Fibroblast of skin of left biceps (primary cell): ENCODE measurements at places on chromosomes 2 and 18.

DNA sequence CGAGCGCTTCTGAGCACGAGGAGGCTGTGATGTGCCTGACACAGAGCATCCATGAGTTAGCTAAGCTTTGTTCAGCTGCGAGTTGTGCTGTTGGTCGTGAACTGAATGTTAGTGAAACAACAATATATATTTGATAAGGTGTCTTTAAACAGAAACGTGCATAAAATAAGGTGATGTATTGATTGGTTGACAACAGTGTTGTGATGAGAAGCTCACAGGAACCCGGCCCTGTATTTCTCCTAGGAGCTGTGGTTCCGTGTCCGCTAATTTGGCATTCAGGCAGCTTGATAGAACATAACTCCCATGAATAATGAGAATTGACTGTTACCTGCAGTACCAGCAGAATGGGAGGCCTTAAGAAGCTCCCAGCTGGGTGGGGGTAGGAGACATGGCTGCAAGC lies 146.4 kb upstream of the MYCN start:
- DNase-seq: no peak

- no peak for DNase-seq
Observed at GRCh38 chr18:10544093-10544748, 18.4 kb downstream of the NAPG start.

GRCh38 chr2:207926133-207926988 lies 99.0 kb downstream of the PLEKHM3 start:
- DNase-seq: no peak

DNA sequence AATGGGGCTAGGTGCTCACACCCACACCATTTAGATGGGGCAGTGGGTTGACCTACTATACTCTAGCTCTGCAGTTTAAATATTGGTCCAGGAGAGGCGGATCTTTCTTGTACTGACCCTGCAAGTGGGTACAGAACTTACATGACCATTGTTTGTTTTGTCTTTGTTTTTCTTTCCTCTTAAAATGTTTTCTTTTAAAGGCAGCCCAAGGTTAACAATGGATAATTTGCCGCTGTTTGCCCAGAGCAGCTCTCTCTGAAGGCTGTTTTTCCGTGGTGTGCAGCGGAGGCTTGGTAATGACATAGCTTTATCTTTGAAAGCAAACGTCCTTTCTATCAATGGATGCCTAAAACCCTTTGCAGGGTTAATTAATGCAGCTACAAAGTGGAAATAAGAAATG lies 133.3 kb upstream of the MEX3C start:
- no peak for DNase-seq

DNA sequence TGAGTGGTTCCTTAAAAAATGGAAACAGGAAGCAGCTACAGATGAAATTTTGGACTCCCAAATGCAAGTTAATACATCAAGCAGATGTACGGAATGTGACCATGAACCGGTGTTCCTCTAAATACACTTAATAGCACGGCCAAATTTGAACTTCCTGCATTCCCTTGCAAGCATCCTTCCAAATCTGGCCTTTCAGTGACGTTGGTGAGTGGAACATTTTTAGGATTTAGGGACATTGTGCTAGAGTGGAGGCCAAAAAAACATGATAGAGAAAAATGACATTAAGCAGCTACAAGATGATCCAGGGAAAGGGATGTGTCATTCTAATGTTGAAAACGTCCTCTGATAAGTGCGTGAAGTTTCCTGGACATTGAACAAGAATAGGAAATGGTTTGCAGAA lies 62.1 kb downstream of the CTAGE1 start:
- DNase-seq: no peak

- no peak for DNase-seq
Observed at GRCh38 chr18:56935434-56936040, 211.3 kb upstream of the BOD1L2 start.

GRCh38 chr2:210539578-210540416 lies 16.6 kb upstream of the CPS1 start:
- DNase-seq: no peak

- peak; percentile 63 for DNase-seq
Observed at GRCh38 chr2:231713730-231714638, 5.7 kb downstream of the PTMA start.

GRCh38 chr2:217990791-217991465 lies 11.9 kb downstream of the TNS1 start:
- no peak for DNase-seq

- DNase-seq: no peak
Observed at GRCh38 chr2:151030663-151031230, 230.9 kb downstream of the RBM43 start.

DNA sequence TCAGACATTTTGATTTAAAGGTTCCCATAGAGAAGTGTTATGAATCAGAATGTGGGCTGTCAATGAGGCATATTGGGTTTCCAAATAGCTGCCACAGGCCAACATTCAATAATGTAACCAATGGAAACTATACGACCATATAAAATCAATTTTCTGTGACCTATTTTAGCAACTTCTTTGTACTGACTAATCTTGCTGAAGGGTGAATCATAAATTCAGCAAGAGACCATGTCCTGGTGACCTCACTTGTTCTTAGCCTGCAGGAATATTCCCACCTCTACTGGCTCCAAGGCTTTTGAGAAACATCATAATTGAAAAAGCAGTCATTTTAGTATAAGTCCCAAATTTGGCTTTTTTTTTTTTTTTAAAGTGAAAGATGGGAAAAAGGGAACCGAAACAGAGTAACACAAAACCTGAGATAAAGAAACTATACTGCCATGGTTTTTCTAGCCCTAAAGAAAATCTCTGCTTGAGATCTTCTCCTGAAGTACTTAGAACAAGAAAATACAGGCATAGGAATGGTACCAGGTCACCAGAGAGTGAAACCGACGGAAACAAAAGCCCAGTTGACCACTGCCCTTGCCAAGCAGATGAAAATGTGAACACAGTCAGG lies 32.1 kb downstream of the PLEKHM3 start:
- peak; percentile 8 for DNase-seq

DNA sequence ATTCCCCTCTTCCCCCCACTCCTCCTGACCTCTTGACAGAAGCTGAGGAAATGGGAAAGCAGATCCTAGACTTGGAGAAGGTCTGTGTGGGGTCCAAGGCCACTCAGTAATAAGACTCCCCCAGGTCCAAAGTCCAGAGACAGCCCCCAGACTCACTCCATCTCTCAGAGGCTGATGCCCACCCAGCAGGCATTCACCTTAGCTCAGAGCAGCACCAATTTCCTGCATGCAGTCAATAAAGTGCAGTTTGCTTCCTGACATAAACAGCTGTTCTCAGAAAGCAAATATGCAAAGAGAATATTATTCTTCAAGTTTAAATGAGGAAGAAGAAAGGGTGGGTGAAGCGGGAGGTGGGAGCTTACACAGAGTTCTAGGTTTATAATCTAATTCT lies 84.1 kb upstream of the RTN4 start:
- no peak for DNase-seq

DNA sequence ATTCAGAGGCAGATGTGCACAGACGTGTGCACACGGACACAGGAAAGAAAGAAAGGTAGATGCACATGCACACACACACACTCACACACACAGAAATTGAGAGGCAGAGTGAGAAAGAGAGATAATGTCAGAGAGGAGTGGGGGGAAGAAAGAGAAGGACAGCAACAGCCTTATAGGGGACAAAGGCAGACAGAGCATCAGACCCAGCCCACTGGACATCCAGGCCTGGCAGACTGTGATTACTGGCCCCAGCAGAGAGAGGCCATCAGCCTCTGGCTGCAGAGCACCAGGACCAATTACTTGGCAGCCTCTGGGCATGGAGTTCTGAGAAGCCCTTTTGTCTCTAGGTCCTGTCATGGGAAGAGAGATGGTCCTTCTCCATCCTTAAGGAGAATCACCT lies 66.1 kb downstream of the C18orf54 start:
- DNase-seq: no peak

- DNase-seq: peak; percentile 55
Observed at GRCh38 chr18:45197526-45197970, 417.7 kb upstream of the SLC14A2 start.

GRCh38 chr2:144553379-144553778 lies 33.5 kb upstream of the ZEB2 start:
- peak; percentile 75 for DNase-seq

DNA sequence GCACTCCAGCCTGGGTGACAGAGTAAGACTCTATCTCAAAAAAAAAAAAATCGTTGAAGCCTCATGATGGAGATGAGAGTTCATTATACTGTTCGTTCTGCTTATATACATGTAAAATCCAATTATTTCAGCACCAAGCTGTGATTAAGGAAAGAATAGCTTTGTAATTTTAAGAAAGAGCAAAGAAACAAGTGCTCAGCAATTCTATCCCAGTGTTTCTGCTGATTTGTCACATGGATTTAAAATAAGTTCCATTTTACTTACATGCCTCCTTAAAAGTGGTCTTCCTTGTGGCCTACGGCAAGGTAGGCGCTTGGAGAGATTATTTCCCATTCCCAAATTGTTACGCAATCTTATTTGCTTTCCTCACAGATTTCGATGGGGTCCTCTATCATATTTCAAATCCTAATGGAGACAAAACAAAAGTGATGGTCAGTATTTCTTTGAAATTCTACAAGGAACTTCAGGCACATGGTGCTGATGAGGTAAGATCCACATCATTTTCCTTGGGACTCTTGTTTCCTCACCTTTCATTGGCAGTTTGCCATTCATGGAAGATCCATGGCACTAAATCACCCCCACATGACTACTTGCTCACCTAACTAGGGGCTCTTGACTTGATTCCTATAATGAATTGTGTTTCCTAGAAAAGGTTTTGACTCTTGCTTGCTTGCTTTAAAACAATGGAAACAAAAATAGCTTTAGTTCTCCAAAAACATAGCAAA lies 11.5 kb downstream of the ARPC2 start:
- no peak for DNase-seq

DNA sequence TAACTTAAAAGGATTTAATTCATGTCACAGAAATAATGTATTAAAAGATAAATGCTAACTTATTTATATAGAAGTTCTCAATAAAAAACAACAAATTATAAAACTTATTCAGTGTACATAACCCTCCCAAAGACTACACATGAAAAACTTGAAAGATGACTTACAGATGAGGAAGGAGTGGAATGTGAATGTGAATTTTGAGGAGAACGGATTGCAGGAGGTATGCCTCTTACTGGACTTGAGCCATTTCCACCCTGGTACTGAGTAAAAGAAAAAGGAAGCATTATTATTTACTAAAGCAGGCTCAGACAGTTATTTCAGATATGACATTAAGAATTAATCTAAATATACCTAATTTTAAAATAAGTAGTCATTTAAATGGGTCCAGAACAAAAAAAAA lies 104.4 kb downstream of the TLK1 start:
- DNase-seq: peak; percentile 10

GRCh38 chr2:113268621-113269360 lies 9.9 kb downstream of the PAX8 start:
- DNase-seq: no peak
